ENCODE measurements at places on chromosomes 6 and 20.
A peak's percentile ranks its signal among the peaks of the same experiment; 100 is the strongest.

DNA sequence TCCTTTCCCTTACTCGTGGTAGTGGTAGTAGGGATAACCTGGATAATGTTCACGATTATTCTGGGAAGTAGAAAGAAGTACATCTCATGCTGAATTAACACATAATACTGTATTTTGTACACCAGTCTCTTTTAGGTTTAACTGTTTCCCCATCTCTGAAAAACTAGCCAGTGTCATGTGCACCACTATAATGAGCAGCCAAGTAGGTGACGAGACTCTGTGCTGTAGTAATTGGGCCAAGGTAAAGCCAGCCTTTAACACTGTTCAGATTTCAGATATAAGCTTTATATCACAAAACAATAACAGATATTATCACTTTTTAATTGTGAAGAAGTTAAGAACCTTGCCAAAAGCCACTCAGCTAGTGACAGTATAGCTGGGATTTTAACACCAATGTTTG is 100.9 kb upstream of the ENPP5 start:
- no peak for DNase-seq

DNA sequence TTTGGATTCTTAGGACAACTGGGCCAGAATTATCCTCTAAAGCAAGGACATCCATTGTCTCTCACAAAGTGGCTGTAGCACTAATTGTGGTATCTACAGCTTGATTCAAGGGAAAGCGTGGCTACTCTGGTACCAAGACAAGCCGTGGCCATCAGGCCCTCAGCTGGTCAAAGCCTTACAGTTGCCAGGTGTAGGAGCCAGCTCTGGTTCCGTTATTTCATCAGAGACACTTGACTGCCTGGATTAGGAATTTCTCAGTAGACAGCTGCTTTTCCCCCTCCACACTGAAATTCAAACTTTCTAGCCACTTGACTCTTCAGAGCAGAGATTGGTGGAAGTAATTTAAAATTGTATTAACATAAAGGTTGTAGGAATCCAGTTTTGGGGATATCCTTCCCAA is 104.2 kb downstream of the ANKS1A start:
- no peak for DNase-seq

GRCh38 chr6:33587529-33587928 is 7.5 kb upstream of the BAK1 start:
- no peak for DNase-seq

DNA sequence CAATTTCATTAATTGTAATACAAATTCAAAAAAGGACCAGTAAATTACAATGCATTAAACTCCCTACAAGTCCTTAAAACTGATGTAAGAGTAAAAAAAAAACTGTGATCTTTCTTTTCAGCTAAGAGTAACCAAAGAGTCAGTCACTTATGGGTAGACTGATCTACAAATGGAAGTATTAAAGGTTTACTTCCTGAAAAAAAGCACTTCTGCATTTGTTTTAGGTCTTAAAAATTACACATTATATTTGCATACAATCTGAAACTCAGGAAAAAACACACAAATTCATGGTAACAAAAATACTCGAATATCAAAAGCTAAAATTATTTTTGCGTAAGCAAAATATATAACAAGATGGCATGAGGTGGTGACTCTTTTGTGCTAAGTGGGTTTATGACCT is 23.5 kb downstream of the USP49 start:
- no peak for DNase-seq

DNA sequence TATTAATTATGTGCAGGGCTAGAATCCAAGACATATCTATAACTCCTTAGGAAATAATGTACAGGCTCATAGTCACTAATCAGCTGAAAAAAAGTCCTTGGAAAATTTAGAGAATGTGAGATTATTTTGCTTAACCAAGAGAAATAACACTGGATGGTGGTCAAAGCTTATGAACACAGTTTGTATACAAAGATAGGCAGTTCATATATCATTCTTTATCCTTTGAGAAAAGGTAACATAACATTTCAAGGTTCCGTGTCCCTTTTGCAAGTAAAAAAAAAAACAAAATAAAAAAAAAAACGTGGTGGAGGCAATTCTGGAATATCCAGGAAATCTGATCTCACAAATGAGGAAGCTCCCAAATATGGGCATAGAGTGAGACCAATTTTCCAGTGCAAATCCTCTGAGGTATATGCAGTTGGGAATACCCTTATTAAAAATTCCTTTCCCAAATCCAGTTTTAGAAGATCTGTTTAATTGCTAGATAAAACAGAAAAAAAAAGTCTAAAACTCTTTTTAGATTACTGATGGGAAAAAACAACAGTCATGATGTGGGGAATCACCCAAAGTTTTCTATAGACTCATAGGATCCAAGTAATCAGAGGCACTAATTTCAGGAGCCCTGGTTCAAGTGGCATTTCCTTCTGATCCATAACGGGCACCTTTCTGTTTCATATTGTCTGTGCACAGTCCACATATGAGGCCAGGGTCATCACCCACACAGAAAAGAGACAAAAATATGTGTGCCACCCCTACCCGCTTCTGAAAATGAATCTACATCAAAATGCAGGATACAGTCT is 17.7 kb upstream of the TNFAIP3 start:
- DNase-seq = no peak

GRCh38 chr20:61055180-61056010 is 196.7 kb upstream of the CDH4 start:
- DNase-seq = no peak

- DNase-seq = peak; percentile 37
These were observed 5.5 kb downstream of the CASP8AP2 start for GRCh38 chr6:89834884-89835792.

GRCh38 chr6:30964075-30964474 is 19.4 kb upstream of the MUC21 start:
- DNase-seq = no peak

GRCh38 chr6:134880487-134881190 is 69.3 kb downstream of the ALDH8A1 start:
- DNase-seq = no peak

DNA sequence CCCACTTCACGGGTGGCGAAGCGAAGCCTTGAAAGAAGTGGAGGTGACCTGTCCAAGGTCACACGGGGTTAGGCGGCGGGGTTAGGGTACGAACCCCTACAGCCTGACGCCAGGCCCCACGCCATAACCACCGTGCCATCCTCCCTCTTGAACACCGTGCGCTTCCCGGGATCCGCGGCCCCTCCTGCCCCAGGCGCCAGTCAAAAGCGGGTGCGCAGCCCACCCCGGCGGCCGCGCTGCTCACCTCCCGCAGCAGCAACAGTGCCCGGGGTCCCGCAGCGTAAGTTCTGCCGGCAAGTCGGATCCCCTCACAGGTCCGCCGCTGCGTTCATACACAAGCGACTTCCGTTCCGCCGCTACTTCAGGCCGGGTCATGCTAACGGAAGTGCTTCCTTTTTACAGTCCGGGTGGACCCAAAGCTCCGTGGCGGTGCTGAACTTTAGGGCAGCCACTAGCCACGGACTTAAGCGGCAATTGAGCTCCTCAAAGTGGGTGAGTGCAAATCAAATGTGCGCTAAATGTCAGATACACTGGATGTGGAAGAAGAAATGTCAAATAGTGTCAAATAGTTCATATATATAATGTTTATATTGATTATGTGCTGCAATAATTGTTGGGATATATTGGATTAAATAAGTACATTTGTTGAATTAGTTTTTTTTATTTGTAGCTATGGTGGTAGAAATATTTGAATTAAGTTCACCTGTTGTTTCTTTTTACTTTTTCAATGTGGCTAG is at the start of gene CDK5RAP1:
Gene CDK5RAP1 (minus strand): TSS at position 336 of the 737 bp plus-strand sequence. CDS start 4,455 bp downstream, outside the sequence.
- DNase-seq = peak; percentile 89

DNA sequence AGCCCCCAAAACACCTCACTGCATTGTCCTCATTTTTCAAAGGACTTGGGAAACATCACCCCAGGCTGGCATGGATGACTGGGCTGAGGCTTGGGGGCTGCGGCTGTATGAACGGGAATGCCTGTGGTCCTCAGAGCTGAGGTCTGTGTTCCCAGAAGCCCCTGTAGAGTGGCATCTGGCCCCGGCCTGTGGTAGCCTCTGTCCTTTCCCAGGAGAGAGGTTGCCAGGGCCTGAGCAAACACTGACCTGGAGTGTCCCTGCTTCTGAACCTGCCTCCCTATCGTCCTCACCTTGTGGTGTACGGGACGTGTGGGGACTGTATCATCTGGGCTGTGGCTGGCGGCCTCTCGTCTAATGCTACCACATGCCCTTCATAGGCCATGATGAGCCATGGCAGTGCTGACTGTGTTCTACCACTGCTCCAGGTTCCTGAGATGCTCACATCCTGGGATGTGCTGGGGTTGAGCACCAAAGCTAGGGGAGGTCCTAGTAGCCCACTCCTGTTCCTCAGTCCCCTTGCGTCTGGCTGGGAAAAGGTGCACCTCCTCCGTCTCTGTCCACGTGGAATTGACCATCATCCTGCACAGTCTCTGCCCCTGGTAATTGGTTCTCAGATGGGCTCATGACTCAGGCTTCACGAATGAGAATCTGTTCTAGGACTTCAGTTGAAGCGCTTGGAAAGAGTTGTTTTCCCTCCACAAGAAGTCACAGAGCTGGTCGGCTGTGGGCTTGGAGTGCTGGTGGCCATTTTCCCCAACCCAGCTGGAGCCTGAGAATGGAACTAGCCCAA is 27.6 kb downstream of the PHACTR3 start:
- no peak for DNase-seq

- no peak for DNase-seq
These were observed 548.2 kb downstream of the KIF16B start for GRCh38 chr20:16025084-16025483.

GRCh38 chr6:44270526-44271405 is 516 bp downstream of the TMEM151B start:
- DNase-seq = no peak

DNA sequence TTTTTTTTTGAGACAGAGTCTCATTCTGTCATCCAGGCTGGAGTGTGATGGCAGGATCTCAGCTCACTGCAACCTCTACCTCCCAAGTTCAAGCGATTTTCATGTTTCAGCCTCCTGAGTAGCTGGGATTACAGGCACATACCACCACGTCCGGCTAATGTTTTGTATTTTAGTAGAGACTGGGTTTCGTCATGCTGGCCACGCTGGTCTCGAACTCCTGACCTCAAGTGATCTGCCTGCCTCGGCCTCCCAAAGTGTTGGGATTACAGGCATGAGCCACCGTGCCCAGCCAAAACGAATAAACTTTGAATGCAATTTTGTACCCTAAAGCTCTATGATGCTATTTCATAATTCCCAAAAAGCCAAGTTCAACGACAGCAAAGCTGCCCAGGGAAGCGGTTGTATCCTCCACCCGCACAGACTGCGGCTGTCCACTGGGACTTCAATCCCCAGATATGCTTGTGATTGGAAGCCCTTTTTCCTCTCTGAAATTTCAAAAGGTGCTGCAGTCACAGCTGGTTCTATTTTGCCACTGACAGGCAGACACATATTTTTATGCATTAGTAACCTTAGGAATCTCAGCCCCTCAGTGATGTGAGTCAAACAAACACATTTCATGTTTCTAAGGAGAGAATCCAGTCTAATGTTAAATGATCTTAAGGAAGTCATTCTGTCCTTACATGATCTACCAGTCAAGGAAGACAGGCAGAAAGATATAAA is 8.7 kb upstream of the RAMACL start:
- no peak for DNase-seq

- DNase-seq = no peak
These were observed 20.9 kb downstream of the L3MBTL1 start for GRCh38 chr20:43528258-43528875.

DNA sequence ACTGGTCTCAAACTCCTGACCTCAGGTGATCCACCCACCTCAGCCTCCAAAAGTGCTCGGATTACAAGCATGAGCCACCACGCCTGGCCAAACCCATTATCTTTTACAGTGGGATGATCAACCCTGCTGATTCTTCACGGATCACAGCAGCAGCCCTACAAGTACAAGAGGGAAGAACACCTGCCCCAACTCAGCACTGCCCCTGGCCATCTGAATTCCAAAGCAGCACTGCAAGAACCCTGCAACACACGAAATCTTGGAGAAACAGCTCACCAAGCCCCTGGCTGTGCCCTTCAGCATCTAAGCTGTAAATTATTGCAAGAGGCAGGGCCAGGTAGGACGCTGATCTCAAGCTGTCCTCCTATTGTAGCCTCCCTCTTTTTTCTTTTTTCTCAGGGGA is 54.5 kb upstream of the MC3R start:
- DNase-seq = no peak

DNA sequence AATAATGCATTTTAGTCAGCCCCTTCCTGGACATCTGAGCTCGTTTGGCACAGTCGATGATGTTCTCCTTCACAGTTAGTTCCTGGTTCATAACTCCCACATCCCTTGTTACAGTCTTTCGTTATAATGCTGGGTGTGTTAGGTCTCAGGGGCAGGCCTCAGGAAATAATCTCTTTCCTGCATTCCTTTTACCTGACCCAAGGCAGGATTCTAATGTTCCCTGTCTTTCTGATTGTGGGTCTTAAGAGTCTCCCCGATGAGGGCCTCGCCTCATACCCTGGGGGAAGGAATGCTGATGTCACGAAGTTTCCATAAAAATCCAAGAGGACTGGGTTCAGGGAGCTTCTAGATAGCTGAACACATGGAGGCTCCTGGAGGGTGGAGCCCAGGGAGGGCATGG is 104.0 kb upstream of the CARMIL1 start:
- no peak for DNase-seq
